Activated naive CD4-positive, alpha-beta T cell treated with anti-CD3 and anti-CD28 coated beads, Interleukin-2, amount 10 ng/mL, durations not matched to agents 5 hours and 36 hours (primary cell): ENCODE measurements at places on chromosomes 4 and X. TPM values are rescaled to one million over a fixed set of nuclear protein-coding genes. Genes with fewer than 3 reads are reported as not detected.

The ANOS1 gene
- total RNA-seq: not detected

The GLRB gene
- not detected for total RNA-seq

The RLIM gene
- 34.8 TPM for total RNA-seq

The LEF1 gene
- total RNA-seq: 423 TPM

The PPP2R2C gene
- not detected for total RNA-seq

The HTN1 gene
- not detected for total RNA-seq

The ASB9 gene
- total RNA-seq: 0.58 TPM

The GJB1 gene
- not detected for total RNA-seq

The XAGE1A gene
- not detected for total RNA-seq

The RXFP1 gene
- total RNA-seq: not detected

The CENPVL2 gene
- total RNA-seq: not detected

The C4orf50 gene
- total RNA-seq: 0.12 TPM

The FUNDC2 gene
- 54.1 TPM for total RNA-seq

The FABP2 gene
- total RNA-seq: 0.38 TPM

The CWH43 gene
- not detected for total RNA-seq

The NSD2 gene
- 201 TPM for total RNA-seq

The ADH7 gene
- total RNA-seq: not detected

The TKTL1 gene
- 3.0 TPM for total RNA-seq

The IQCM gene
- total RNA-seq: not detected

The VCX3A gene
- not detected for total RNA-seq

The DCK gene
- total RNA-seq: 80.9 TPM

The SGMS2 gene
- 0.05 TPM for total RNA-seq

The CCDC120 gene
- 7.5 TPM for total RNA-seq

The GALNTL6 gene
- total RNA-seq: not detected

The HADH gene
- 44.7 TPM for total RNA-seq

The MAGEA2B gene
- total RNA-seq: not detected

The TREX2 gene
- 2.4 TPM for total RNA-seq

The ZRSR2 gene
- total RNA-seq: 20.8 TPM

The ZC4H2 gene
- 21.3 TPM for total RNA-seq

The LRRC66 gene
- 0.20 TPM for total RNA-seq

The KLHL4 gene
- total RNA-seq: not detected

The RTL3 gene
- total RNA-seq: not detected

The NSDHL gene
- 14.7 TPM for total RNA-seq

The GABRG1 gene
- total RNA-seq: not detected

The DNAAF6 gene
- not detected for total RNA-seq

The SHOX gene
- not detected for total RNA-seq

The PRR32 gene
- not detected for total RNA-seq

The SYP gene
- total RNA-seq: 1.8 TPM

The PHEX gene
- 0.10 TPM for total RNA-seq

The NDNF gene
- not detected for total RNA-seq

The FIP1L1 gene
- total RNA-seq: 83.6 TPM

The CCDC158 gene
- not detected for total RNA-seq

The MXRA5 gene
- not detected for total RNA-seq

The IL2RG gene
- total RNA-seq: 518 TPM

The GLUD2 gene
- 0.29 TPM for total RNA-seq

The CTAG1A gene
- total RNA-seq: not detected

The FAM193A gene
- total RNA-seq: 30.2 TPM

The ALB gene
- total RNA-seq: not detected

The IL13RA2 gene
- total RNA-seq: not detected

The SH2D1A gene
- total RNA-seq: 30.4 TPM

The MAPK10 gene
- not detected for total RNA-seq

The RRH gene
- 0.36 TPM for total RNA-seq

The VCX gene
- total RNA-seq: not detected

The SSX3 gene
- not detected for total RNA-seq

The GABRA4 gene
- total RNA-seq: not detected

The SMIM31 gene
- not detected for total RNA-seq

The MAGEB17 gene
- not detected for total RNA-seq

The TMEM154 gene
- 32.2 TPM for total RNA-seq

The BMP3 gene
- total RNA-seq: not detected
